Astrocyte (in vitro differentiated cells and primary cell): ENCODE measurements at places on chromosomes 7 and 10. TPM values are rescaled to one million over a fixed set of nuclear protein-coding genes. Genes with fewer than 3 reads are reported as not detected.

Gene TRPV6
- total RNA-seq, result 0.14 and 0.46 TPM in 2 replicates

Gene KNDC1
- total RNA-seq, result 2.6 and 4.1 TPM in 2 replicates

Gene SPDYE6
- not detected in 2 replicates for total RNA-seq

Gene GJD4
- total RNA-seq, result not detected in 2 replicates

GRCh38 chr10:88926566-88927415 lies 25.8 kb downstream of the ACTA2 start:
- no peak overlapping the region for H3K4me3 ChIP-seq
- no peaks in the 10 kb centered on the region for H3K4me1 ChIP-seq
- no peaks in the 10 kb centered on the region for H3K36me3 ChIP-seq
- peak; percentile 86 for DNase-seq

GRCh38 chr7:36116347-36117202 lies 36.5 kb upstream of the EEPD1 start:
- H3K4me3 ChIP-seq, result peak overlapping the region; percentile 37
- H3K27ac ChIP-seq, result peak overlapping the region; percentile 87
- peak; percentile 39 for DNase-seq
- no peaks in the 10 kb centered on the region for H3K27me3 ChIP-seq
- H3K4me1 ChIP-seq, result peaks cover 44% of the 10 kb centered on the region
- no peaks in the 10 kb centered on the region for H3K36me3 ChIP-seq

DNA sequence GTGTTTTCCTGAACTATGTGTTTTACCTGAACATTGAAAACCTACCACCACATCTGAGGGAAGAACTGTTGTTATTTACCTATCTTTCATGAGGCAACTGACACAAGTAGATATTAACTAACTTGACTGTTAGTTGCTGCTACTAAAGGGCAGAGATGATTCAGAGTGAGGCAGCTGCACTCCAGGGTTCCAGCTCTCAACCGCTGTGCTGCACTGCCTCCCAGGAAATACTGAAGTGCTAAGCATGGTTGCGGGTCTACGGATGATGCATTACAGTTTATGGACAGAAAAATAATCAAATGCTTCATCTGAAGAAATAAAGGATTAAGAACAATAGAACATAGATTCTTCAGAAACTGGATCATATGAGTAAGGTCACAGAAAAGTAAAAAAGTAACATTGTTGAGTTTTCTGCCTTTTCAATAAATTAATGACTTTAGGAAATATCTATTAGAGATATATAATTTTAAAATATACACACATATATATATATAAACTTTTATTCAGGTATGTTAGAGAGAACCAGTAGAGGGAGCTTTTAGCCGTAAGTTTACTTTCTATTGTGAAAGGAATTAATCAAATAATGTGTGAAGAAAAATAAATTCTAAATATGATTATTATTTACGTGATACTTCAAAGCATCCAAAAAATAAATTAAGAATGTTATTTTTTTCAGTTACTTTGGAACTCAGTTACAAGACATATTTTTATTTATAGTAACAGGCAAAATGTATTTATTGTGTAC lies 620.0 kb downstream of the CNTNAP2 start:
- H3K36me3 ChIP-seq, result no peaks in the 10 kb centered on the region
- no peaks in the 10 kb centered on the region for H3K27me3 ChIP-seq
- no peak for DNase-seq
- no peak overlapping the region for H3K27ac ChIP-seq
- no peak overlapping the region for H3K4me3 ChIP-seq
- H3K4me1 ChIP-seq, result no peaks in the 10 kb centered on the region

- DNase-seq, result no peak
- H3K4me1 ChIP-seq, result peaks cover 8% of the 10 kb centered on the region
- no peaks in the 10 kb centered on the region for H3K36me3 ChIP-seq
- H3K4me3 ChIP-seq, result no peak overlapping the region
- H3K27me3 ChIP-seq, result peaks cover 9% of the 10 kb centered on the region
Observed at GRCh38 chr10:2924431-2924830, 142.9 kb upstream of the PFKP start.

- no peak for DNase-seq
- H3K27ac ChIP-seq, result no peak overlapping the region
- H3K4me1 ChIP-seq, result no peaks in the 10 kb centered on the region
- peaks cover 35% of the 10 kb centered on the region for H3K27me3 ChIP-seq
- H3K36me3 ChIP-seq, result no peaks in the 10 kb centered on the region
Observed at GRCh38 chr7:128940494-128941322, 3.0 kb downstream of the IRF5 start.

DNA sequence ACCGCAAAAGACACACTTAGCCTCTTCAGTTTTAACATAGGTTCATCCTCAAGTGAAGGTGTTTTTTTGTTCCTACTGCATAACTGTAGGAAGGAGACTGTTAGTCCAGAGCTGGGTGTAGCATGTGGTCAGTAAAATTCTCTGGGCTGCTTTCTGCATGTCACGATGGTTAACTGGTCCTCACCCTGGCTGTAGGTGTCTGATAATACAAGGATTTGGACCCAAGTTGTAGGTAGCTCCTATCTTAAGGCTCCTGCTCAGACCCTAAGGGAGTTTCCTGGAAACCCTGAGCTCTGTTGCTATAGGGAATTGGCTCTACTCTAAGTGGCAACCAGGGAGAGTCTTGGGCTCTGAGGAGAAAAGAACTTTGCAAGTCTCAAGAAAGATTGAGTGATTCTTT lies 112.9 kb downstream of the SAMD9 start:
- no peak overlapping the region for H3K27ac ChIP-seq
- no peaks in the 10 kb centered on the region for H3K4me1 ChIP-seq
- no peaks in the 10 kb centered on the region for H3K36me3 ChIP-seq
- H3K27me3 ChIP-seq, result no peaks in the 10 kb centered on the region
- no peak overlapping the region for H3K4me3 ChIP-seq

DNA sequence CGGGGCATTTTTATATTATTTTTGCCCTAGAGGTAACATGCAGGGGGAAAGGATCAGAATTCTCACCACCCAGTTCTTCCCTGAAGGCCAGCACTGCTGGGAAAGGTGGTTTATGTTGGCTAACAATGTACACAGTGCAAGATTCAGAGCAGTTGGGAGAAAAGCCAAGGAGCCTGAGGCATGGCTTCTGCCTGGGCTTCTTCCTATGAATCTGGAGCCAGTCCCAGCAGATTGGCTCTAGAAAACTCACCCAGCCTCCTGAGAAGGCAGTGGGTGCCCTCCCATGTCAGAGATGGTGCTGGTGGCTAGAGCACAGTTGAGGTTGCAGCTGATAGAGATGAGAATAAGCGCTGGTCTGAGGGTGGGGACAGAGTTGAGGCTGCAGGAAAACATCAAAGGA lies 44.7 kb upstream of the GPR26 start:
- no peak for DNase-seq
- H3K4me1 ChIP-seq, result no peaks in the 10 kb centered on the region
- H3K36me3 ChIP-seq, result no peaks in the 10 kb centered on the region
- H3K27ac ChIP-seq, result no peak overlapping the region
- no peaks in the 10 kb centered on the region for H3K27me3 ChIP-seq
- H3K4me3 ChIP-seq, result no peak overlapping the region

DNA sequence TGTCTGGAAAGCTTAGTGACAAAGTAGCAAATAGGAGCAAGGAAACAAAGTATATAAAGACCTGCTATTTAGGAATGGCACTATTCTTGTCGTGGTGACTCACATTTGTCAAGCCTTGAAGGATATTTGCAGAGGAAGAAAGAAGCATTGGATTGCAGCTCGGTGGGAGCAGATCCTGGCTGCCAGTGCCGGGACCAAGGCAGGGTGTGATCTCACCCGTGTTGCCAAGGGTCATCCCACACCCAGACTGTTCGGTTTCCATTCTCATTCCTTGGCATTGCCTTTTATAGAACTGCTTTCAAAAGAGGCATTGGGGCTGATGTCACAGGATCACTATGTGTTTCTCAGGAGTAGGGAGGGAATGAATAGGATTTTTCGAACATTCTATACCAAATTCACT lies 176.2 kb downstream of the GALNT17 start:
- H3K27me3 ChIP-seq, result no peaks in the 10 kb centered on the region
- peak; percentile 90 for DNase-seq
- no peaks in the 10 kb centered on the region for H3K36me3 ChIP-seq
- no peak overlapping the region for H3K4me3 ChIP-seq
- H3K4me1 ChIP-seq, result peaks cover 22% of the 10 kb centered on the region

DNA sequence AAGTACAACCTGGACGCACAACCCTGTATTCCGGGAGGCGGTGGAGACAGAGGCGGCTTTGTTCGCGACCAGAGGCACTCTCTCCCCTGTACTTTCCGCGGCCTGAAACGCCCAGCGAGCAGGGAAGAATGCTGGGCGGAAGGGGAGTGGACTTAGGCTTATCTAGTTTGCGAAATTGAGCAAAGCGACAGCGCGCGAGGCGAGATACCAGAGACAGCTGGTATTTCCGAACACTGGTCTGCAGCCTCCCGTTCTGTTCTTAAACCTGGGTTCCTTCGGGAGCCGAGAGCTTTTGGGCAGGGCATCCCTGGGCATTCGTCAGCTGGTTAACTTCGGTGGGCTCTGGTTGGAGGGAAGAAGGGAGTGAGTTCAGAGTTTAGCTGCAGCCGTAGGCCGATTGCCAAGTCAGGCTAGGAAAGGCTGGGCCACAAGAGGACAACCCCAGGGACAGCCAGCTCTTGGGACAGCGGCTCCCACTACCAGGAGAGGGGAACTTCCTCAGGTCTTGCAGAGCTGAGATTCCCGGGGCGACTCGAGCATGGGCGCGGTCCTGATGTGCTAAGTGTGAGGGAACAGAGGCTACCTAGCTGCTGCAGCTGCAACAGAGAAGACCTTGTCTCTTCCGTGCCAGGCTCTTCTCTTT lies 3.9 kb downstream of the HMX3 start:
- peaks cover 92% of the 10 kb centered on the region for H3K27me3 ChIP-seq
- no peak for DNase-seq
- H3K4me1 ChIP-seq, result no peaks in the 10 kb centered on the region
- no peaks in the 10 kb centered on the region for H3K36me3 ChIP-seq
- no peak overlapping the region for H3K27ac ChIP-seq
- H3K4me3 ChIP-seq, result no peak overlapping the region

DNA sequence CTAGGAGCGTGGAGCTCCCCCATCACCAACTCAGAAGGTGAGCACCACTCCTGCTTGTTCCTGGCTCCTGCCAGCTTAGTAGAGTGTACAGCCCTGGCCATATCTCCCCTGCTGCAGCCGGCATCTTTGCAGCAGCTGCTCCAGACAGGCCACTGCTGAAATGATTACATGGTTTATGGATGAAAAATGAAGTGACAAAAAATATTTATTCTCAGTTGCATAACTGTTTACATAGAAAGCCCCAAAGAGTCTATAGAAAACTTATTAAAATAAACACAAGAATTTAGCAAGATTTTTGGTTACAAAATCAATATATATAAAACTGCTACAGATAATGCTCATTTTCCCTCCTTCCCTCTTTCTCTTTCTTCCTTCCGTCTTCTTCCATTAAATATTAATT lies 27.2 kb downstream of the C10orf67 start:
- H3K27me3 ChIP-seq, result no peaks in the 10 kb centered on the region

GRCh38 chr7:110881721-110882120 lies 209.2 kb upstream of the LRRN3 start:
- H3K27ac ChIP-seq, result no peak overlapping the region
- no peaks in the 10 kb centered on the region for H3K36me3 ChIP-seq
- no peaks in the 10 kb centered on the region for H3K27me3 ChIP-seq

- no peaks in the 10 kb centered on the region for H3K4me1 ChIP-seq
- no peaks in the 10 kb centered on the region for H3K27me3 ChIP-seq
- H3K36me3 ChIP-seq, result no peaks in the 10 kb centered on the region
- DNase-seq, result no peak
- H3K4me3 ChIP-seq, result no peak overlapping the region
Observed at GRCh38 chr10:23981520-23982309, 227.2 kb upstream of the KIAA1217 start.

DNA sequence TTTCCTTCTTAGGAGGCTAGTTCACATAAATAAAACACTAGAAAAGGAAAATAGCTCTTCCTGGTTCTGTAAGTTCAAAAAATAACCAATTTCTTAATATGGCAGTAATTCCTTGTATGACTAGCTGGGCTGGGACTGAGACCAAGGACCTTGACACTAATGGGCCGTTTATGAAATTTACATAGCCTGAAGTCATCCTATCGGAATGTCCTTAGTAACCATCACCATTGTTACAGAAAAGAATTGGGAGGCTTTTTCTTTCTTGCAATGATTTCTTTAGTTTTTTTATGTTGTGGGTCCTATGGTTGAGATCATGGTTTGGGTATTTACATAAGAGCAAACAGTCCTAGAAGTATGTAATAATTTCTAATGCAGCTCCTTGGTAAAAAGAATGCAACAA lies 87.1 kb upstream of the HDAC9 start:
- no peaks in the 10 kb centered on the region for H3K36me3 ChIP-seq
- H3K27ac ChIP-seq, result peak overlapping the region; percentile 56
- DNase-seq, result peak; percentile 91
- H3K27me3 ChIP-seq, result no peaks in the 10 kb centered on the region
- peaks cover 7% of the 10 kb centered on the region for H3K4me1 ChIP-seq

- H3K4me3 ChIP-seq, result no peak overlapping the region
- no peak overlapping the region for H3K27ac ChIP-seq
- DNase-seq, result no peak
- H3K36me3 ChIP-seq, result no peaks in the 10 kb centered on the region
Observed at GRCh38 chr7:2071133-2071832, 161.5 kb downstream of the MAD1L1 start.

DNA sequence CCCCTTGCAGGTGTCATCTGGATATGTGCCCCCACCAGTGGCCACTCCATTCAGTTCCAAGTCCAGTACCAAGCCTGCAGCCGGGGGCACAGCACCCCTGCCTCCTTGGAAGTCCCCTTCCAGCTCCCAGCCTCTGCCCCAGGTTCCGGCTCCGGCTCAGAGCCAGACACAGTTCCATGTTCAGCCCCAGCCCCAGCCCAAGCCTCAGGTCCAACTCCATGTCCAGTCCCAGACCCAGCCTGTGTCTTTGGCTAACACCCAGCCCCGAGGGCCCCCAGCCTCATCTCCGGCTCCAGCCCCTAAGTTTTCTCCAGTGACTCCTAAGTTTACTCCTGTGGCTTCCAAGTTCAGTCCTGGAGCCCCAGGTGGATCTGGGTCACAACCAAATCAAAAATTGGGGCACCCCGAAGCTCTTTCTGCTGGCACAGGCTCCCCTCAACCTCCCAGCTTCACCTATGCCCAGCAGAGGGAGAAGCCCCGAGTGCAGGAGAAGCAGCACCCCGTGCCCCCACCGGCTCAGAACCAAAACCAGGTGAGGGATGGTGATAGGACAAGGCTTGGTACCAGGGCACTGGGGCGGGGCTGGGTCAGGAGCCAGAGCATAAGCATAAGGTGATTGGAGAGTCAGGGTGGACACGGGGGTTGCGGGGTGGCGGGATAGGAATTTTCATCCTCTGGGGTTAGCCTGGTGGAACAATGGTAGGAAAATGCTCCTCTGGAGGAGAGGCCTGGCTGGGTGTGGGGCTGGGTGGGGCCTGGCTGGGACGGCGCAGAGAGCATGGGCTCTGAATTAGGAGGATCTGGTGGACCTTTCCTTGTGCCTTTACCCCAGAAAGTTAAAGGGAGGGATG lies 1.9 kb downstream of the ZYX start:
- peaks cover 43% of the 10 kb centered on the region for H3K36me3 ChIP-seq
- H3K4me1 ChIP-seq, result peaks cover 53% of the 10 kb centered on the region
- H3K27ac ChIP-seq, result peak overlapping the region; percentile 99
- DNase-seq, result no peak
- peak overlapping the region; percentile 91 for H3K4me3 ChIP-seq
